ENCODE measurements at places on chromosomes 2 and 18.

DNA sequence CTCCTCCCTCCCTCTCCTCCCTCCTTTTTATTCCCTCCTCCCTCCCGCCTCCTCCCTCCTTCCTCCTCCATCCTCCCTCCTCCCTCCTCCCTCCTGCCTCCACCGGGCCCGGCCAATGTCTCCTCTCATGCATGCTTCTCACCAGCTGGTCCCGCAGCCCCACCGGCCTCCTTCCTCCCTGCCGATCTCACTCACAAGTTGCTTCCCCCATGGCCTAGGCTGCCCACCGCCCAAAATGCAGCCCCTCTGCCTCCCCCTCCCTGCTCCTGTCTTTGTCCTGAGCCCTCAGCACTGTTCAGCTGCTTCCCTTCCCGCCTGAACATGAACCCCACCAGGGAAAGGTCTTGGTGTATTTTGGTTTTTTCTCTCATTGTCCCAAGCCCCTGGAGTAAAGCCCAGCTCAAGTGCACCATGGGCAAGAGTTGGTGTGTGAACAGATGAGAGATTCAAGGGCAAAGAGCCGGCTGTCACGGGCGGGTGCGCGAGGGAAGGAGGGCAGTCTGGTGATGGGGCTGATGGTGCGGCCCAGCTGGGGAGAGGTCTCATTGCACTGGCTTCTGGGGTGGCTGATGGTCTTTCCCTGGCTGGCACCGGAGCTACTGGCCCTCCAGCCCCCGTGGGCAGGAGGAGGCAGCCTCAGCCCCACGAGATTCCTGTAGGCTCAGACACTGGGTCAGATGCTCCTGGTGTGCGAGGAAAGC lies 117.6 kb downstream of the TWIST2 start:
- DNase-seq = no peak

- no peak for DNase-seq
Measured at GRCh38 chr2:20141056-20141762, 83.7 kb downstream of the SDC1 start.

DNA sequence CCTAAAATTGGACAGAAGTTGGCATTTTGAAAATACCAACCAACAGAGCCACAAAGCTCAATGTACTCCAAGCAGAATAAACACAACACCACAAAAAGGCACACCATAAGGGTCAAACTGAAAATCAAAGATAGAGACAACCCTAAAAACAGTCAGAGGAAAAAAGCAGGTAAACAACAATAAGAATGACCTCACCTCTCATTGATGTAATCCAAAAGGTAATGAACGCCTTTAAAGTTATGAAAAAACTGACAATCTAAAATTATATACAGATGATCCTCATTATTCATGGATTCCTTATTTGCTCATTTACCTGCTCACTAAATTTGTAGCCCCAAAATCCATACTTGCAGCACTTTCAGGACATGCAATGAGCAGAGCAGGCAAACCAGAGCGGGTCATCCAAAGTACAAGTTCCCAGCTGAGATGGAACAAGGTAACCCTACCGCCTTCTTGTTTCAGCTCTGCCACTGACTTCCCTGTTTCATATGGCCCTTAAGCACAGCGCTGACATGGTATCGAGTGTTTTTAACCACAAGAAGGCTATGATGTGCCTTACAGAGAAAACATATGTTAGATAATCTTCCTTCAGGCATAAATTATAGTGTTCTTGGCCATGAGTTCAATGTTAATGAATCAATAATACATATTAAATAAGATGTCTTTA lies 17.0 kb downstream of the RTN4 start:
- peak; percentile 68 for DNase-seq

GRCh38 chr18:62384068-62384467 lies 59.0 kb downstream of the TNFRSF11A start:
- DNase-seq = no peak

GRCh38 chr18:64127172-64127571 lies 21.7 kb downstream of the LINC00305 start:
- DNase-seq = no peak

- no peak for DNase-seq
Measured at GRCh38 chr2:18311420-18312195, 248.8 kb downstream of the RDH14 start.

DNA sequence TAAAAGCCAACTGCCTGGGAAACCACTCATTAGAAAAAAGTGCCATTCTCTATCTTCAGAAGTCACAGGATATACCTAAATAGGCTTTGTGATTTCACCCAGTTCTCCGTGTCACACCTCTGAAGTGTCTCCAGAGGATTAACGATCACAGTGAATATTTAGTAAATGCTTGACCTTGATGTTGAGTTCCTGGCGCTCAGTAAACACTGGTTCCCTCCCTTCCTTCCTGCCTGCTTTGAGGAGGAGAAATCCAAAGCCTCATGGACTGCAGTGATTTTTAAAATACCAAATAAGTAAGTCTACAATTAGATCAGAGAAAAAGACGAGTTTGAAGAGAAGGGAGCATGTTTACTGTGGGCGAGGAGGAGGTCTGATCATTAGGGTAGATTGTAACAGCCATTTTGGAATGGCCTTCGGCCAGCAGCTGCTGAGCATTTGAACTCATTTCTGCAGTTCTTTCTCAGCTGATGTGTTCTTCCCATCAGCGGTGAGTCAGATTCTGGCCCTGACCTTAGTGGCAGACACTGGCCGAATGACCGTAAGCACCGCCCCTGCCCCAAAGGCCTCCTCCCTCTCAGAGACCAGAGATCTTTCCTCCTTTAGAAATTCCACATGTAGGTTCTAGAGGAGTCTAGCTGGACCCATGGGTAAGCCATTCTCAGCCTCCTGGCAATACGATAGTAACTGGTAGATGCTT lies 62.1 kb upstream of the SLC16A14 start:
- no peak for DNase-seq

GRCh38 chr18:48029296-48029986 lies 99.0 kb upstream of the SMAD2 start:
- no peak for DNase-seq

- DNase-seq = peak; percentile 63
Measured at GRCh38 chr2:111618978-111619902, 264.8 kb downstream of the ANAPC1 start.

DNA sequence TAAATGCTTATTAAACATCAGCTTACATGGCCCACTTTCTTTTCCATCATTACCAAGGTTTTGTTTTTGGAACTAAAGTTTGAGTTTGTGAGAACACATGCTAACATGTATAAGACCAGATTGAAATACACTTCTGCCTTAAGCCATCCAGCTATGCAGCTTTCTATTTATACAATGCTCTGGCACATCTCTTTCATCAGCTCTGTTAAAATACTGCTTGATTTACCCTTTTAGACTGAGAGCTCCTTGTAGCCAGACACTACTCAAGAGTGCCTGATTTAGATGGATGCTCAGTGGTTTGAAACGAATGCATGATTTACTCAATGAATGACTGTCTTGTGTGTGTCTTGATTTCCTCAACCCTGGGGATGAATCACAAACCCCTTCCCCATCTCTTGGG lies 392.5 kb downstream of the THSD7B start:
- DNase-seq = no peak

DNA sequence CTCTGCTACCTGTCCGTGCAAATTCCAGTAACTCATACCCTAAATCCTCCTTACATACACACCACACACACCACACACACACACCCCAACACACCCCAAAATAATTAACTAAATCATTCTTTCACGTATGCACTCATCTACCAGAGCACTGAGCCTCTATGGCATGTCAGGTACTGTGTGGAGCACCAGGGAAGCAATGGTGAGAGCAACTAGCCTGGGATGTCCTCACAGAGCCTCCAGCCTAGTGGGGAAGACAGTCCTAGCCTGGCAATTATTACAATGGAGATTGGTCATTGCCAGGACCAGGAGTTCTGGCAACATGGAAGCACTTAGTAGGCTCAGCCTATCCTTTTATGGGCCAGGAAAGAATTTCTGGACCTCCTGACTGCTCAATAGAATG lies 72.7 kb upstream of the LCLAT1 start:
- no peak for DNase-seq

GRCh38 chr2:240202586-240202985 lies 62.1 kb upstream of the OTOS start:
- DNase-seq = no peak

- DNase-seq = peak; percentile 37
Measured at GRCh38 chr2:46335391-46336282, 38.4 kb downstream of the EPAS1 start.

DNA sequence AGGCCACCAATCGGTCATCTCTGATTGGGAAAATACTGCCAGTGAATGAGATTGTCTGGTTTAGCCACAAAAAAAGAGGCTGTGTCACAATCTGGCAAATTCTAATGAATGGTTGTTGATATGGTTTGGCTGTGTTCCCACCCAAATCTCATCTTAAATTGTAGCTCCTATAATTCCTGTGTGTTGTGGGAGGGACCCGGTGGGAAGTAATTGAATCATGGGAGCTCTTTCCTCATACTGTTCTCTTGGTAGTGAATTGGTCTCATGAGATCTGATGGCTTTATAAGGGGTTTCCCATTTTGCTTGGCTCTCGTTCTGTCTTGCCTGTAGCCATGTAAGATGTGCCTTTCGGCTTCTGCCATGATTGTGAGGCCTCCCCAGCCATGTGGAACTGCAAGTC lies 838.3 kb downstream of the SLC4A3 start:
- DNase-seq = no peak

DNA sequence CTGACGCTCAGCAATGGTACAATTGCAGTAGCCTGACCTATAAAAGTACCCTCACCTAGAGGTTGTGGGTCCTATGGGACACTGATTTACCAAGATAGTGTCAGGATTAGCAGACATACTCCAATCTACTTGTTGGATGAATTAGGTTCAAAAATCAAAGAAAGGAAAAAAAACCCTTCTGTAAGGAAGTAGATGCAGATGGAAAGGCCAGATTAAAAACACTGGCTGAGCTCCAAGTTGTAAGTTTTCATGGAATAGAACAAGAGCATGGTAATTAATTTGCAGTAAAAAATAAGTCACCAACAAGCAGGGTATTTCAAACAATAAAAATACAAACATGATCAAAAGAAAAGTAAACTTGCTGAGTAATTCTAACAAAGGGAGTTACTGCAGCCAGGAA lies 26.4 kb downstream of the IDH1 start:
- DNase-seq = no peak

DNA sequence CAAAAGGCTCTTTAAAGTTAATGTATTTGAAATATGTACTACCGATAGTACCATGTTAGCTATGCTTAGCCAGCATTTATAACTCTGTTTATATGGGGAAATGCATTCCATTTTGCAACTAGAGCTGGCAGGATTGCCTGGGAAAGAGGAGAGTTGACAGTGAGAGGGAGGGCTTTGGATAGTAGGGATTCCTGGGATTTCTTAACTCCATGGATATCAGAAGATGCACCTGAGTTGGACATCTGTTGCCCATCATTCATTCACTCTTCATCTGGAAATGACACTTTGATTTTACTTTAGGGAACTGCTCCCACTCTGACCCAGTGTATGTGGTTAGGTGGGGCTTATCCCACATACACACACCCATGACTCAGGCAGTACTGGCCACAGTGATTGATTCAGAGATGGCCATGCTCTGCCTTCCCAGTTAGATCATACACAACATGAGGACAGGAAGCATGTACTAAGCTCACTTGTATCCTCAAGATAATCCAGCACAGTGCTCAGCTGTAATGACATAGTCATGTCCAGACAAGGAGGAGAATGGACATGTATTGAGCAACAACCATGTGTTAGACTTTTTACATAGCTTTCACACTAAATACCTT lies 248.8 kb downstream of the MREG start:
- peak; percentile 59 for DNase-seq

- DNase-seq = no peak
Measured at GRCh38 chr2:26651470-26651771, 10.3 kb upstream of the CIB4 start.

DNA sequence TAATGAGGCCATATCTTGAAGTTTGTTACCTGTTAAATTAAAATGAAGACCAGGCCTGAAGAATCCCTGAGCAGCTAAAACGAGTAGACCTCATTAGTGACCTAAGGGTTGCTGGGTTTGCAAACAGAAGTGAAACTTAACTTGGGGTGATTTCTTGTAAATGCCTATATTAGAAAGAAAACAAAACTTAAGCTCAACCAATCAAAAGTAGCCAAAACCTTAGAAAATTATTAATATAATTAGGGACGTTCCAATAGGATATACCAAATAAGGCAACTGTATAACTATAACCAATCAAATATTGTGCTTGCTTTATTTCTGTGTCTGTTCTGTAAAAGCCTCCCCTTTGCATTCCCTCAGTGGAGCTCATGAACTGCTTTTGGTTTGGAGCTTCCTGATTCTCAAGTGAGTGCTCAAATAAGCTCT lies 137.9 kb upstream of the VRK2 start:
- no peak for DNase-seq

DNA sequence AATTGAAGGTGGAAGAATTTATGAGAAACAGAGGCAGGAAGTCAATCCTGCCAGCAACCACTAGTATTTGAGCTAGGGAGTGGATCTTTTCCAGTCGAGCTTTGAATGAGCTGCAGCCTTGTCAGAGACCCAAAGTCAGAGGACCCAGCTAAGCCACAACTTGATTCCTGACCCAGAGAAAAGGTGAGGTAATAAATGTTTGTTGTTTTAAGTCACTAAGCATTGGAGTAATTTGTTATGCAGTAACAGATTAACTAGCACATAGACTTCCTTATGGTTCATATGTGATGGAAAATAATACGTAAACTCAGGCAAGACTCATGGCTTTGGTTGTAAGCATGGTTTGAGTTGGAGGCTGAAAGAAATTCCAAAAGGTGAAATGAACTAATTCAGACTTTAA lies 21.6 kb downstream of the EFEMP1 start:
- no peak for DNase-seq

GRCh38 chr18:22447792-22448191 lies 30.1 kb upstream of the CTAGE1 start:
- DNase-seq = no peak

- no peak for DNase-seq
Measured at GRCh38 chr2:53652131-53652530, 115.5 kb upstream of the CHAC2 start.

GRCh38 chr2:46470114-46470628 lies 9.2 kb upstream of the TMEM247 start:
- DNase-seq = peak; percentile 94

DNA sequence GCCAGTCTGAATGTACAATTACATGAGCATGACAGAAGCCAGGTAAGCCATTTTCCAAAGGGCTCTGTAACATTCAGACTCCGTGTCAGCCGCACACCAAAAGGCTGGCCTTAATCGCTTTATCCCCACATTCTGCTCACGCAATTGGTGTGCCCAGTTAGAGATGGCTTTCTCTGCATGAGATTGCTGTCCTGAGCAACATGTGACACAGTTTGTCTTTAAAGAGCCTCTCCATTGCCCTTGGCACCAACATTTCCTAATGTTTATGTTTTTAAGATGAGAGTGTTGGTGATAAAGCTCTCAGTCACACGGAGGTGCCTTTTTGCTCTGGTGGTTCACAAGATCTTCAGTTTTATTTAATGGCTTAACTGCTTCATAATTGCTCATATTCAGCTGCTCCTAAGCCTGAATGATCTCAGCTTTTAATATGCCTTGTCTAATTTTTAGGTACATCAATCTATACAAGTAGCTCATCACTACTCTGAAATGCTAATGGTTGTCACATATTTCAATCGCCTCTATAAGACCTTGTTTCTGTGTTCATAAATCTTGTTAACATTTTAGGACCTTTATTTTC lies 164.8 kb upstream of the ACVR2A start:
- no peak for DNase-seq

Data from suppressor macrophage (primary cell).